ENCODE measurements at places on chromosomes 5 and 9.
A peak's percentile ranks its signal among the peaks of the same experiment; 100 is the strongest.

GRCh38 chr5:171771856-171772255 is 13.8 kb upstream of the SMIM23 start:
- no peaks in the 10 kb centered on the region for H3K4me1 ChIP-seq
- peaks cover 5% of the 10 kb centered on the region for H3K36me3 ChIP-seq
- H3K27me3 ChIP-seq = no peaks in the 10 kb centered on the region
- no peak overlapping the region for H3K27ac ChIP-seq
- H3K4me3 ChIP-seq = no peak overlapping the region
- DNase-seq = no peak

DNA sequence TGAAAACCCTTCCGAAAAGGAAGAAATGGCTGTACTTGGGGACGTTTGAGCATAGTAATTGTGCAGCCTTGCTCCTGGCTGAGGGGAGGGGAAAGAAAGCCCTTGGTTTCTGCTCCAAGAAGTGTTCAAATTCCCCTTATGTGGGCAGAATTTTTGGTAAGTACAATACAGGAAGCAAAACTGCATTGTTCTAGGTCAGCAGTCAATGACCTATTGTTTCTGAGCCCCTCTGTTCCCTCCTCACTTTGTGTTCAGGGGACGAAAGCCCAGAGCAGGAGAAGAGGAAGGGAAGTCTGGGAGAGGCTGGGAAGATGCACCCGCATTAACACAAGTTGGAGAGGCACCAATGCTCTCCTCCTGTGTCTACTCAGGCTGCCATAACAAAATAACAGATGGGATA is 11.9 kb downstream of the BASP1 start:
- peak overlapping the region; percentile 28 for H3K4me3 ChIP-seq
- peaks cover 21% of the 10 kb centered on the region for H3K36me3 ChIP-seq
- H3K27me3 ChIP-seq = no peaks in the 10 kb centered on the region
- DNase-seq = no peak
- peak overlapping the region; percentile 71 for H3K27ac ChIP-seq
- peaks cover 37% of the 10 kb centered on the region for H3K4me1 ChIP-seq

DNA sequence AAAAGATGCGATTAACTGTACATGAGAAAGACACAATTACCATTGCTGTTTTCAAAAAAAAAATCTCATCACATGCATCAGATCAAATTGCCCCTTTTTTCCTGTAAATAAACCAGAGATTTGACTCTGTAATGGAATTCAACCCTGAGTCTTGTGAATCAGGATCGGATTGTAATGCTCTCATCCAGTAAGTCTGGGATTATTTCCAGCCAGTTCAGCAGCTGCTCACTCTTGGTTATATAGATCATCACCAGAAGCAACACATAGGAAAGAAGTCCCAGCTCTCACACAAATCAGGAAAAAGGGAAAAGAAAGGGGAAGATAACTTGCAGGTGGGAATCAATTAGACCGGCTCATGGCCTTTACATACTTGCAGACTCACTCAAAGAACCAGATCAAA is 97.8 kb upstream of the SPOCK1 start:
- no peak overlapping the region for H3K4me3 ChIP-seq
- no peaks in the 10 kb centered on the region for H3K4me1 ChIP-seq
- H3K36me3 ChIP-seq = no peaks in the 10 kb centered on the region
- no peak overlapping the region for H3K27ac ChIP-seq

DNA sequence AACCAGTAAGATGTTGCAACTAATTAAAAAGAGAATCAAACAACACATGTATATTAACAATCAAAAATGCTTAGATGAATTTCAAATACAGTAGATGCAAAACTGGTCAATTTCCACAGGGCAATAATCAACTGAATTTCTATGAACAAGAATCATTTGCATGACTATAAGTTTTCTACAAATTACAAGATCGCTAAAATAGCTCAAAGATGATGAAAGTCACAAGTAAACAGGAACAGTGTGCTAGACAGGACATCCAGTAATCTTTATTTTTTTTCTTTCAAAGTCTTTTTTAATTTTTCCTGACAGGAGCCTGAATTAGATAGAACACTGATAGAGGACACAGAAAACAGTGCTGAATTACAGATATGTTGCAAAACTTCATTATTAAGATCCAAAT is 608.2 kb upstream of the DAB2 start:
- H3K4me1 ChIP-seq = no peaks in the 10 kb centered on the region
- H3K36me3 ChIP-seq = no peaks in the 10 kb centered on the region
- no peak overlapping the region for H3K27ac ChIP-seq
- H3K4me3 ChIP-seq = no peak overlapping the region
- DNase-seq = no peak
- no peaks in the 10 kb centered on the region for H3K27me3 ChIP-seq

- H3K27ac ChIP-seq = peak overlapping the region; percentile 94
- DNase-seq = peak; percentile 94
- H3K27me3 ChIP-seq = no peaks in the 10 kb centered on the region
- H3K4me3 ChIP-seq = peak overlapping the region; percentile 9
- peaks cover 38% of the 10 kb centered on the region for H3K4me1 ChIP-seq
These were observed 129.0 kb downstream of the PIK3R1 start for GRCh38 chr5:68344447-68345111.

DNA sequence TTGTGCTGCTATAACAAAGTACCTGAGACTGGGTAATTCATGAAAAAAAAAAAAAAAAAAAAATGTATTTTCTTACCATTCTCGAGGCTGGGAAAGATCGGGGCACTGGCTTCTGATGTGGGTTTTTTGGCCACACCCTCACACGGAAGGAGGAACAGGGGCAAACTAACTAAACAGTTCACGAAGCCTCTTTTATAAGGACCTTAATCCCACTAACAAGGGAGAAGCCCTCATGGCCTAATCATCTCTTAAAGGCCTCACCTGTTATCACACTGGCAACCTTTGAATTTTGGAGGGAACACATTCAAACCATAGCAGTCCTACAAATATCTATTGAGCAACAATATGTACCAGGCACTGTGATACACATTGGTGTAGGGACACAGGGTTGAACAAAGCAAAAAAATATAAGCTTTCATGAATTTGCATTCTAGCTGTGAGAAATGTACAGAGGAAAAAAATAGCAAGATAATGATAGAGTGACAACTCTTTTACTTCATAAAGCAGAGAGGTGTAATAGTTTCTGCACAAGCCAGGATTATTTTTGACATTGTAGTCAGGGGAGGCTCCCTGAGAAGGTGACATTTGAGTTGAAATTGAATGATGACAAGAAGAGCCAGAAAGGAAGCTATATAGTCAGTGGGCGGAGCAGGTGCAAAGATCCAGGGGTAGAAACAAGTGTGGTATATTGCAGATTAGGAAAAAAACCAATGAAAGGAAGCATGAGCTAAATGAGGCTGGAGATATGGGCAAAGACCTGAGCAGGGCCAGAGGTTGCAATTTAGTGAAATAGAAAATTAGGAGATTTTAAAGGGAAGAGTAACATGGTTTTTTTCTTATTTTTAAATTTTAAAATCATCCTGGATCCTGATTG is 68.1 kb upstream of the GRAMD2B start:
- H3K4me1 ChIP-seq = peaks cover 29% of the 10 kb centered on the region
- peak overlapping the region; percentile 89 for H3K27ac ChIP-seq
- H3K4me3 ChIP-seq = no peak overlapping the region
- no peaks in the 10 kb centered on the region for H3K27me3 ChIP-seq
- no peak for DNase-seq

DNA sequence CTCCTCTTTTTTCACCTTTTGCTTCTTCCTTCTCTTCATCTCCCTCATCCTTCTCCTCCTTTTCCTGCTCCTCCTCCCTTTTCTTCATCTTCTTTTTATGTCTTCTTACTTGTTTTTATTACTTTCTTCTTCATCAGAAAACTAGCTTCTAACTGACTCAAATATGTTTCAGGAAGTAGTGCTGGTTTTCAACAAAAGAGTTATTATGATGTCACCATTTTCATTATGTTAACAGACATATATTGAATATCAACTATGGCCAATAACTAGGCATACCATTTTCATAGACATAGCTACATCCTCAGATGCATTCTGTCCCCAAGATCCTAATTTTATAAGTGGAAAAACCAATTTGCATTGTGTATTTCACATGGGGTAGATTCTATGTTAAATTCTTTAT is 252.9 kb upstream of the PAPPA start:
- DNase-seq = no peak
- H3K4me3 ChIP-seq = no peak overlapping the region
- peak overlapping the region; percentile 50 for H3K27ac ChIP-seq

GRCh38 chr5:72034770-72035169 is 72.5 kb upstream of the MAP1B start:
- H3K4me1 ChIP-seq = peaks cover 9% of the 10 kb centered on the region
- peaks cover 24% of the 10 kb centered on the region for H3K27me3 ChIP-seq
- no peak for DNase-seq

DNA sequence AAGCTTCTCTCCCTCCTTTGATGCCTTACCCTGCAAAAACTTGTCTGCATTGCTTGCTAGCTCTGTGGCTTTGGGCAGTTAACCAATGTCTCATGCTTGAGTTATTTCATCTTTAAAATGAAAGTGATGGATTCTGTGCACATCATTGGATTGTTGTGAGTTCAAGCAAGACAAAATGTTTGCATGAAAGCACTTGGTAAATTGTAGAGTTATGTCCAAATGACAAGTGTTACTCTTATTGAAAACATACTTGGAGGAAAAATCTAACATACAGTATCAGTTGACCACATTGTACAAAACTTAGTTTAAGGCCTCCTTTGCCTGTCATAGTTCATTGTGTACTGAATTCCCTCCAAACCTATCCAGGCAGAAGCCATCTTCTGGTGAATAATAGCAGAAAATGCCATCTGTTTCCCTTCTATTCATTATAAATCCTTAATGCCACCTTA is 30.0 kb downstream of the TGFBR1 start:
- no peak overlapping the region for H3K4me3 ChIP-seq
- H3K27me3 ChIP-seq = no peaks in the 10 kb centered on the region
- DNase-seq = no peak
- no peak overlapping the region for H3K27ac ChIP-seq
- peaks cover 16% of the 10 kb centered on the region for H3K36me3 ChIP-seq
- H3K4me1 ChIP-seq = no peaks in the 10 kb centered on the region

DNA sequence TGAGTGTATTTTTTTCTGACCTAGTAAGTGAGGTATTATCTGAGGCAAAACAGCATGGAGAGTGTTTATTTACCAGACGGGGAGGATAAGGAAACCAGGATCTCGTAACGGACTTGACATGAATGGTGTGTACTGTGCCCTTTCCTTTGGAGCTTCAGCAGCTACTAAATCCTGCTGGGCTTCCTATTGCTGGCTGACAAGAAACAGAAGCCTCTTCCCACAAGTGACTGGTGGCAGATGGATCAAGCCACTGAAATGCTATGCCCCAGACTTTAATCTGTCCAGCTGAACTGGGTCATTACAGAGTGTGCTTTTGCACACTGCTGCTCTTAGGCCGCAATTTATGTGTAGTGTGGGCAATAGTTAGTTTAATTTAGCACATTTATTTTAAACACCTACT is 162.7 kb upstream of the MRPS30 start:
- DNase-seq = no peak
- peaks cover 5% of the 10 kb centered on the region for H3K4me1 ChIP-seq
- no peaks in the 10 kb centered on the region for H3K36me3 ChIP-seq
- H3K27ac ChIP-seq = no peak overlapping the region
- no peak overlapping the region for H3K4me3 ChIP-seq

- H3K36me3 ChIP-seq = peaks cover 5% of the 10 kb centered on the region
- DNase-seq = peak; percentile 99
- H3K27me3 ChIP-seq = no peaks in the 10 kb centered on the region
- peaks cover 94% of the 10 kb centered on the region for H3K4me1 ChIP-seq
- H3K4me3 ChIP-seq = peak within 1 kb of the TSS; percentile 68
These were observed at the start of gene SYNPO for GRCh38 chr5:150640311-150641005. SYNPO (plus strand) TSS chr5:150640660; CDS start chr5:150648276, 7,616 bp downstream.
